ENCODE measurements at places on chromosomes 1 and 21. TPM values are rescaled to one million over a fixed set of nuclear protein-coding genes. Genes with fewer than 3 reads are reported as not detected.

DNA sequence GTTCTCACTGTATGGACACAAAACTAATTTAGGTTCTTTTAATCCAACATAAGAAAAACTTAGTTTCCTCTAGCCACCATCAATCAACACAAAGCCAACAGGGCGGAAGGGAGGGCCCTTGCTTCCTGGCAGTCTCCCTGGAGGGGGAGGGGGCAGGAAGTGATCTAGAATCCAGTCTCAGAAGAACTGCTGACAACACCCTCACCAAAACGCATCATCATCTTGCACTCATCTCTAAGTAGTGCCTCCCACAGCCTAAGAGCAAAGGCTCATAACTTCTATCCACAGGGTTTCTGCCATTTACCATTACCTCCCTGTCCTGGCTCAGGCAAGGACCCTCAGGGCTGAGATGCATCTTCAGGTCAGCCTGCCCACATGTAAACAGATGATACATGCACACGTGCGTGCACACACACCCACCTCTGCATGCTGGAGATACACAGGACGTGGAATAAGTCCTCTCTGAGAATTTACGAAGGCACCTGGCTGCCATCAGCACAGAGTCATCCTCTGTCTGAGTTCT lies 20.5 kb downstream of the HIVEP3 start:
- no peak overlapping the region for H3K27ac ChIP-seq
- H3K4me1 ChIP-seq, result peaks cover 6% of the 10 kb centered on the region
- H3K27me3 ChIP-seq, result peaks cover 18% of the 10 kb centered on the region
- no peak overlapping the region for H3K4me3 ChIP-seq

SYPL2 gene
- total RNA-seq, result 0.20 TPM

DNA sequence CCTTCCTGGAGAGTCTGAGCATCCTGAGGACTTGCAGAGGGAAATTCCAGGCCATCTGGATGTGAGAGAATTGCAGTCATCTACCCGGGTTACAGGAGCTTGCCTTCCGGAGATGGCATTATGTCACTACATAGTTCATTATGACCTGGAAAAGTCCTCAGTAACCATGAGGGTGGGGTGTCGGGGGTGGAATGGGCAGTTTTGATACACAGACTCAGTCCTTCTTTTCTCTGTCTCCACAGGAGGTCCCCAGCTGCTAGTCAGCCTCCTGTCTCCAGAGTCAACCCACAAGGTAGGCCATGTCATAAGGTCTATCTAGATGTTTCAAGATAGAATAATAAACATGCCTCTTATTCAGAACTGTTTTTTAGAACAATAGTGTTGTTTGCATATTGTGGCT lies 268.2 kb upstream of the SGIP1 start:
- no peaks in the 10 kb centered on the region for H3K27me3 ChIP-seq
- H3K36me3 ChIP-seq, result no peaks in the 10 kb centered on the region
- H3K4me3 ChIP-seq, result no peak overlapping the region
- DNase-seq, result no peak

- H3K4me1 ChIP-seq, result no peaks in the 10 kb centered on the region
- DNase-seq, result peak; percentile 73
- H3K27me3 ChIP-seq, result peaks cover 2% of the 10 kb centered on the region
- no peak overlapping the region for H3K27ac ChIP-seq
These were observed 260.5 kb downstream of the PRDM2 start for GRCh38 chr1:13960375-13960987.

RNU1-3 gene
- 2,231 TPM for total RNA-seq

- peak; percentile 72 for DNase-seq
- no peaks in the 10 kb centered on the region for H3K27me3 ChIP-seq
- H3K4me1 ChIP-seq, result no peaks in the 10 kb centered on the region
- no peak overlapping the region for H3K4me3 ChIP-seq
- peaks cover 94% of the 10 kb centered on the region for H3K36me3 ChIP-seq
These were observed 31.2 kb downstream of the CHD1L start for GRCh38 chr1:147273409-147274336.

- H3K36me3 ChIP-seq, result no peaks in the 10 kb centered on the region
- DNase-seq, result peak; percentile 37
- peaks cover 4% of the 10 kb centered on the region for H3K4me1 ChIP-seq
- no peak overlapping the region for H3K27ac ChIP-seq
- peaks cover 98% of the 10 kb centered on the region for H3K27me3 ChIP-seq
These were observed 7.8 kb downstream of the VASH2 start for GRCh38 chr1:212958175-212958574.

DNA sequence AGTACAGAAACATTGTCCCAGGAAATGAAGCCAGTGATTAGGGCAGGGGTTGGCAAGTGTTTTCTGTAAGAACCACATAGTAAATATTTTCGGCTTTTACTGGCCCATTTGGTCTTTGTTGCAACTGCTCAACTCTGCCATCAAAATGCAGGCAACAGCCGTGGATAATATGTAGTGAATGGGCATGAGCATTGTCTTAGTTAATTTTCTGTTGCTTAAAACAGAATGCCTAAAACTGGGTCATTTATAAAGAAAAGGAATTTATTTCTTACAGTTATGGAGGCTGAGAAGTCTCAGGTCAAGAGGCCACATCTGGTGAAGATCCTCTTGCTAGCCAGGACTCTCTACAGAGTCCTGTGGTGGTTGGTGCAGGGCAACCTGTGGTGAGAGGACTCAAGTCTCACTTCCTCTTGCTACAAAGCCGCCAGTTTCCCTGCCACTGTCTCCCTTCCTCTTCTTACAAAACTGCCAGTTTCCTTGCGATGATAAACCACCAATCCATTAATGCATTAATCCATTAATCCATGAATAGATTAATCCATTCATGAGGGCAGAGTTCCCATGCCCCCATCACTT lies 166.4 kb downstream of the PSMG1 start:
- no peak overlapping the region for H3K27ac ChIP-seq
- H3K27me3 ChIP-seq, result peaks cover 33% of the 10 kb centered on the region
- H3K4me3 ChIP-seq, result no peak overlapping the region
- no peaks in the 10 kb centered on the region for H3K36me3 ChIP-seq
- H3K4me1 ChIP-seq, result no peaks in the 10 kb centered on the region

Data from K562 (cell line).